ENCODE measurements at places on chromosomes 13 and 19.

DNA sequence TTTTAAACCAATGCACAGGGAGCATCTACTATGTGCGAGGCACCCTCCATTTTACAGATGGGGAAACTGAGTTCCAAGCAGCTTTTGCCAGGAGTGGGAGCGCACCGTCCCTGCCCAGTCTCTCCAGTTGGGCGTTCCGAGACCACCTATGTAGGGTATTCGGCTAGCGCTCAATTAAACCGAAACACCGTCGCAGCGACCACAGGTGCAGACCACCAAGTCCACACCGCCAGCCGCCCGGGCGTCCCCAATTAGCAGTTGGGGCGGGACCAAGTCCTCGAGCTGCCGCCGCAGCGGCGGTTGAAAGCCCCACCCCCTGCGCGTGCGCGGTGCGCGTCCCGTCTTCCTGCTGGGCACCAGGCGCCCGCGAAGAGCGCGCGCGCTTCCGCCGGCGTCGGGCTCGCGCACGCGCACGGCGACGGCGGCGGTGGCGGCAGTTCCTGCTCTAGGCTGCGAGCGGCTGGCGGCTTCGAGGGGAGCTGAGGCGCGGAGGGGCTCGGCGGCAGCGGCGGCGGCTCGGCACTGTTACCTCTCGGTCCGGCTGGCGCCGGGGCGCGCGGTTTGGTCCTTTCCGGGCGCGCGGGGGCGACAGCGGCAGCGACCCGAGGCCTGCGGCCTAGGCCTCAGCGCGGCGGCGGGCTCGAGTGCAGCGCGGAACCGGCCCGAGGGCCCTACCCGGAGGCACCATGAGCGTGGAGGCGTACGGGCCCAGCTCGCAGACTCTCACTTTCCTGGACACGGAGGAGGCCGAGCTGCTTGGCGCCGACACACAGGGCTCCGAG is at the start of gene UPF1:
Gene UPF1, plus strand, starts transcription at position 436 of the 782 bp plus-strand sequence. Its CDS starts 251 bp downstream, at position 687.
- no peaks in the 10 kb centered on the region for H3K27me3 ChIP-seq
- H3K4me3 ChIP-seq = peak within 1 kb of the TSS; percentile 97
- H3K4me1 ChIP-seq = peaks cover 34% of the 10 kb centered on the region
- H3K36me3 ChIP-seq = peaks cover 38% of the 10 kb centered on the region
- peak within 1 kb of the TSS; percentile 86 for H3K27ac ChIP-seq

GRCh38 chr13:25151626-25152195 is 20.4 kb downstream of the AMER2 start:
- DNase-seq = no peak
- H3K4me3 ChIP-seq = no peak overlapping the region

- no peak for DNase-seq
- no peaks in the 10 kb centered on the region for H3K4me1 ChIP-seq
- peaks cover 6% of the 10 kb centered on the region for H3K27me3 ChIP-seq
- H3K36me3 ChIP-seq = no peaks in the 10 kb centered on the region
Measured at GRCh38 chr13:39512687-39513086, 90.3 kb downstream of the LHFPL6 start.

DNA sequence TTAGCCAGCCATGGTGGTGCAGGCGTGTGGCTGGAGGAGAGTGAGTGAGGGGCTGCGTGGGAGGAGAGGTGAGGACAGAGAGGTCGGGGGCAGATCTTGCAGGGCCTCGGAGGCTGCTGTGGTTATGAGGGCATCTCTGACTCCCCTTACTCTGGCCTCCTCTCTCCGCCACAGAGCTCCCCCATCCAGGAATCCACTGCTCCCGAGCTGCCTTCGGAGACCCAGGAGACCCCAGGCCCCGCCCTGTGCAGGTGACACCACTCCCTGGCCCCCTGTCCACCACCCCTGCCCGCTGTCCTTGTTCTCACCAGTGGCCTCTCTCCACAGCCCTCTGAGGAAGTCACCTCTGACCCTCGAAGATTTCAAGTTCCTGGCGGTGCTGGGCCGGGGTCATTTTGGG is 7.8 kb downstream of the PTGER1 start:
- H3K36me3 ChIP-seq = peaks cover 12% of the 10 kb centered on the region
- peaks cover 2% of the 10 kb centered on the region for H3K4me1 ChIP-seq
- H3K4me3 ChIP-seq = no peak overlapping the region
- no peak for DNase-seq
- H3K27me3 ChIP-seq = no peaks in the 10 kb centered on the region

DNA sequence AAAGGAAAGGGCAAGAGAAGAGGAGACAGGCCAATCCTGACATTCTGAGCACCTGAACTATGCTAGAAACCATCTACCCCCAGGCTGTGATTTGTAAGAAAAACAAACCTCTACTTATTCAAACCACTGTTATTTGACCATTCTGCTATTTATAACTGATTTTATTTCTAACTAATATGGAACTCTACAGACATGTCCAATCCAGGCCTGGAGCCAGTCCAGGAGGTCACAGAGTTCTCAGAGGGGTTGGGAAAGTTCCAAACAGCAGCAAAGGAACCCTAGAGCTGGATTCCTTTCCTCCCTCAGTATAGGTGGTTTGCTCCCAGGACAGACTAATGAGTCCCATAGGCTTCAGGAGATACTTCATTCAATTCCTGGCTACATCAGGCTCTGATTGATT is 24.2 kb downstream of the SIAH3 start:
- H3K4me3 ChIP-seq = no peak overlapping the region
- no peaks in the 10 kb centered on the region for H3K4me1 ChIP-seq
- no peaks in the 10 kb centered on the region for H3K27me3 ChIP-seq
- H3K27ac ChIP-seq = no peak overlapping the region
